ENCODE measurements at places on chromosomes 2 and 18. TPM values are rescaled to one million over a fixed set of nuclear protein-coding genes. Genes with fewer than 3 reads are reported as not detected.

Gene CCL20
- total RNA-seq: 3.1 TPM

Gene ST6GAL2
- total RNA-seq: not detected

Gene CYTIP
- 302 TPM for total RNA-seq

Gene MAL
- total RNA-seq: 50.8 TPM

Gene KCNS3
- not detected for total RNA-seq

Gene PLGLB1
- total RNA-seq: 1.6 TPM

Gene INO80B
- total RNA-seq: 30.9 TPM

Gene CACNB4
- total RNA-seq: 0.54 TPM

Gene GALNT13
- 0.35 TPM for total RNA-seq

Gene SH3RF3
- 2.5 TPM for total RNA-seq

Gene VAMP5
- total RNA-seq: 29.3 TPM

Gene SLC25A52
- not detected for total RNA-seq

Gene ABCG8
- total RNA-seq: not detected

Gene DLX1
- not detected for total RNA-seq

Gene SCN2A
- 0.06 TPM for total RNA-seq

DNA sequence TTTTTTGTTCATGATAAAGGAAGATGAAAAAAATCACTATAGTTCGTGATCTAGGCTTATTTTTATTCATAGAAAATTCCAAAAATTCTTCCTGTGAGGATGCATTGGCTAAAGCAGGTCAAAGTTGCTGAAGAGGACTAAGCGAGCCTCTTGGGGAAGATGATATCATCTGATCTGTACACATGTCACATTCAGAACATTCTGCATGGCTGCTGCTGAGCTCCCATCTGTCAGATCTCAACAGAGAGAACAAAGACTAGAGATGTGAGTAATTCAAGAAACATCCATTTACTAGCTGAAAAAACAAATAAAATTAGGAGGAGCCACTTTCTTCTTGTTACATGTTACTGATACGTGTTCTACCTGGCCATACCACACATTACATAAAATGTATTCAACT, 518.6 kb upstream of the FSIP2 start:
- DNase-seq: no peak

GRCh38 chr18:73528066-73528465, 619.6 kb downstream of the FBXO15 start:
- no peak for DNase-seq

- DNase-seq: no peak
These were observed 380.6 kb downstream of the TGIF1 start for GRCh38 chr18:3830604-3831003.

GRCh38 chr2:184141866-184142265, 456.5 kb upstream of the ZNF804A start:
- DNase-seq: no peak

DNA sequence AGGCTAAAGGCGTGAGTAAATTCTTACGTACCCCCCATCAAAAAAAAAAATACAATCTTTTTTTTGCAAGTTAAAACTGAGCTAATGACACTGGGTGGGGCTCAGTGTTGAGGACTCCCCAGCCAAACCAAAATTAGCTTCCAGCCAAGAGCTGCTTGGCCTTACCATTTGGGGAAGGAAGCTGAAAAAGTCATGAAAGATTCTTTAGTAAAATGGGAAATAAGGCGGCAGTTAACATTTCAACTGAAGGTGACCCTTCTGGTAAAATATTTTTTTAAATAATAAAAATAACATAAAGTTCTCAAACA, 16.4 kb downstream of the SMAD7 start:
- DNase-seq: no peak

GRCh38 chr2:217330647-217331046, 470.8 kb upstream of the TNP1 start:
- no peak for DNase-seq

GRCh38 chr2:110101280-110101844, 14.3 kb downstream of the MALL start:
- no peak for DNase-seq

DNA sequence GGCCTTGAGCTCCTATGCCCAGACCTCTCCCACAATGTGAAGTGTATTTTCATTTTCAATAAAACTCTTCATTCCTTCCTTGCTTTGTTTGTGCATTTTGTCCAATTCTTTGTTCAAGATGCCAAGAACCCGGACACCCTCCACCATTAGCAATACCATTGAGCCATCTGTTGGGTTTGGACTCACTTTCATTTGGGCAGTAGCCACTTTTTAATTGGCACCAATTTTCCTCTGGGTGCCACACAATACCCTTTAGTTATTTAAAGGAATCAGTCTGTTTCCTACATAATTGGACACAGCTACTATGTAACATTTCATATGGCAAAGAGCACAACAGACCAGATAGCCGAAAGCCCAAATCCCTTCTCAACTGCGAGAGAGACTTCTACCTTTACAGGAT, 22.5 kb upstream of the SLC35G4 start:
- no peak for DNase-seq

DNA sequence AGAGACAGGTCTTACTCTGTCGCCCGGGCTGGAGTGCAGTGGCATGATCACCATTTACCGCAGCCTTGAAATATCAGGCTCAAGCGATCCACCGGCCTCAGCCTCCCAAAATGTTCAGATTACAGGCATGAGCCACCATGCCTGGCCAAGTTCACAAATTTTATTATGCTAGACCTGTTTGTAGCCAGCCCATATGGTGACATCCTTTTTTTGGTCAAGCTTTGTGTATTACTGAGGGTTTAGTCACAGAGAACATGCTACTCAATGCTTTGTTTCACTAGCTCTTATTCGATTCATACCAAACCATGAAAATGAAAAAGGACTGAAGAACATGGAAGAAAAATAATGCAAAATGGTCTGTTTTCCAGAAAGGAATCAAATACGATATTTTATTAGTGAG, 41.4 kb downstream of the DGKD start:
- DNase-seq: no peak

DNA sequence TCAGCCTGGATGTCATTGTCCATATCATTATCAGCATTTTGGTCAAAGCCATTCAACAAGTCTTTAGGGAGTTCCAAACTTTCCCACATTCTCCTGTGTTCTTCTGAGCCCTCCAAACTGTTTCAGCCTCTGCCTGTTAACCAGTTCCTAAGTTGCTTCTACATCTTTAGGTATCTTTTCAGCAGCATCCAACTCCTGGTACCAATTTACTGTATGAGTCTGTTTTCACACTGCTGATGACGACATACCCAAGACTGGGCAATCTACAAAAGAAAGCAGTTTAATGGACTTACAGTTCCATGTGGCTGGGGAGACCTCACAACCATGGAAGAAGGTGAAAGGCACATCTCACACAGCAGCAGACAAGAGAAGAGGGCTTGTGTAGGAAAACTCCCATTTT, 94.2 kb downstream of the GULP1 start:
- DNase-seq: no peak

- DNase-seq: no peak
These were observed 7.1 kb downstream of the TPGS2 start for GRCh38 chr18:36821681-36822080.

- DNase-seq: peak; percentile 2
These were observed 70.0 kb downstream of the ATP9B start for GRCh38 chr18:79139206-79139605.

- no peak for DNase-seq
These were observed 137.6 kb upstream of the HNMT start for GRCh38 chr2:137826373-137827372.

DNA sequence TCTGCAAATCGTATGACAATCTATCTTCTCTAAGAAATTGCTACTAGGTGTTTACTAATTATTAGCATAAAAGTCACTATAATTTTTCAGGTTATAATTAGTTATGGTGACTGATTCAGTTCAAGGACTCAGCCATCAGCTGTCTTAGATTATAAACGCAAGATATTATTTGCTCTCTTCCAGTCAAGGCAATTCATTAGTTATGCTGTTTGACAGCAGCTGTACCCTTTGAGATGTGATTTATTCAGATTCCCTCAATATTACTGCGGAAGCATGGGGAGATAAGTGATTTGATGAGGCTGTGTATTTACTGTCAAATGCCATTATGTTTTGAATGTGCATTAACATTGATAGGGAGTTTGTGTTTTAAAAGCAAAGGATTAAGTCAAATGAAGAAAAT, 558.9 kb upstream of the FSIP2 start:
- DNase-seq: no peak

GRCh38 chr2:27370816-27371620, 602 bp downstream of the SNX17 start:
- peak; percentile 39 for DNase-seq

DNA sequence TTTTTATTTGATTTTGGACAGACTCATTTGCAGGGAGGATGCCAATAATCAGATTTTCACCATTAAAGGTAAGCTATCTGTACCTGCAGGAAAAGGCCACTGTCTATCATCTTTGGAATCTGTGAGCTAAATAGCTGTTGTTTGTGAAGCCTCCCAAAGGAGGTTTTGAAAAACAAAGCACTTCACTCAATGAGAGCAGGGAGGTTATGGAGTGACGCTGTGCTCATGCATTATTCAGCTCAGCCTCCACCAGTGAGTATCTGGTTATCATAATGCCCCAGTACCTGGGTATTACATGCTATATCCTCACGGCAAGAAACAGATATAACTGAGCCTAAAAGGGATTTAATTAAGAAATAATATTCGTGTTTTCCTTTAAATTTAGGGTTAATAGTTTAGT, 189.6 kb upstream of the PIK3C3 start:
- no peak for DNase-seq

DNA sequence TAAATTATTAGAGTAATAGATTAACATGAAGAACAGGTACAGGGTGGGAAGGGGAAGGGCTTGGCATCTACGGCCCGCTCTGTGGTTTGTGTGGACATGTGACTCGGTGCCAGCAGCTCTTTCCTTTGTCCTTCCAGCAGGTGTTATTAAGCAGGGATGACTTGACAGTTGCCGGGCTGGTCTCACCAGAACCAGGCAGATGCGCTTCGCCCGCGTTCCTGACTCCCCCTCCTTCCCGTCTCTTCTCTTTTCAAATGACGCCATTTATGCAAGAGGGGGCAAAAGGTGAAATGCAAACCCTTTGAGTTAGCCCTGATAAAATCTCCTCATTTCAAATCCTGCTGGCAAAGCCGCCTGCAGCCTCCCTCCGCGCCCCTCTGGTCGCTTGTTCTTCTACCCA, 38.9 kb upstream of the MGAT4A start:
- DNase-seq: peak; percentile 34

GRCh38 chr2:69601179-69601612, 42.3 kb downstream of the AAK1 start:
- no peak for DNase-seq

- DNase-seq: peak; percentile 68
These were observed 1.4 kb upstream of the RNF152 start for GRCh38 chr18:61893971-61894750.

DNA sequence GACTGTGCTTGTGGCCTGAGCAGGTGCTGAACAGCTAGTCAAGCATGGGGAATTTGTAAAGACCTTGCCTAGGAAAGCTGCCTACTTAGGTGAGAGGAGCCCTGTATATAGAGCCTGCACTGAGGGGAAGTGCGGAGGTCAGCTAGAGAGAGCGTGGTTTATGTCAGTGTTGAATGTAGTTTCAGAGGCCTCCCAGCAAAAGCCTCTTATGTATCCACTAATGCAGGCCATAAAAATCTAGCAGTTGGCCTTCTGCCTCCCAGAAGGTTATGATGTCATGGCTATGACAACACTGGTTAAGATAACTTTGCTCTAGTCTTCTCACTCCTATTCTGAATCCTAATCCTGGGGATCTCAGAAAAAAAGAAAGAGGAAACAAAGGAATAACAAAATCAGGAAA, 88.9 kb downstream of the ASXL3 start:
- DNase-seq: no peak

GRCh38 chr2:129766374-129766993, 213.0 kb upstream of the RAB6C start:
- no peak for DNase-seq

DNA sequence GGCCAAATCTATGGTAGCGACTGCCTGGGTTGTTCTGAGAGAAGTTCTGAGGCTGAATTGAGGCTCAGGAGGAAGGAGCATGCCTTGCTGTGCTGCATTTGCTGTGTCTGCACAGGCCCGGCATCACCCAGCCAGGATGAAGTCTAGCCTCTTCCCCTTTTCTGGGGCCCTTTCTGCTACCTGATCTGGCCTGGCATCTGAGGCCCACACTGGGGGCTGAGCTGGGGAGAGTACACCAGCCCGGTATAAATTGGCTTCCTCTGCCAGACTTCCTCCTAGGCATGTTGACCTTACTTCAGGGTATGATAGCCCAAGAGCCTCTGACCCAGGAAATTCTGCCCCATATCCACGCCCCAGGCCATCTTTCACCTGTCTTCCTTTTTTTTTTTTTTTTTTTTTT, 30.0 kb downstream of the MRPL35 start:
- no peak for DNase-seq

DNA sequence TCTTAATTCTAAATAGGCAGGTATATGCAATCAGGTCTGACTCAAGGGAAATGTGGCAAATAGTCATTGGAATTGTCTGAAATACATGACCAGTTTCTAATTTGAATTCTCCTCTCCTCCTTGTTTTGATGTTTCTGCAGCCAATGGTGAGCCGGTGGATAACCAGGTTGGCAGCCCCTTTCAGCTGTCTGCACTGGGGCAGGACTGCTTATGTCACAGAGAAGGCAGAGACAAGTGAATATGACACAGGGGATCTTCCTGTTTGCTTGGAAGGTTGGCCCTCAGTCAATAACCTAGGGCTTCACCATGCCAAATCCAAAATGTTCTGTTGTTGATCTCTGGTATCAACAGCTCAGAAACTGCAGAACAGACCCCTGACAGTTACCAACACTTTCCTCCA, 12.1 kb downstream of the MYT1L start:
- no peak for DNase-seq

- no peak for DNase-seq
These were observed 116.6 kb downstream of the GLI2 start for GRCh38 chr2:120852200-120852815.

- no peak for DNase-seq
These were observed 4.9 kb downstream of the NEMP2 start for GRCh38 chr2:190529486-190530247.
